ENCODE measurements at places on chromosomes 1 and 21.

DNA sequence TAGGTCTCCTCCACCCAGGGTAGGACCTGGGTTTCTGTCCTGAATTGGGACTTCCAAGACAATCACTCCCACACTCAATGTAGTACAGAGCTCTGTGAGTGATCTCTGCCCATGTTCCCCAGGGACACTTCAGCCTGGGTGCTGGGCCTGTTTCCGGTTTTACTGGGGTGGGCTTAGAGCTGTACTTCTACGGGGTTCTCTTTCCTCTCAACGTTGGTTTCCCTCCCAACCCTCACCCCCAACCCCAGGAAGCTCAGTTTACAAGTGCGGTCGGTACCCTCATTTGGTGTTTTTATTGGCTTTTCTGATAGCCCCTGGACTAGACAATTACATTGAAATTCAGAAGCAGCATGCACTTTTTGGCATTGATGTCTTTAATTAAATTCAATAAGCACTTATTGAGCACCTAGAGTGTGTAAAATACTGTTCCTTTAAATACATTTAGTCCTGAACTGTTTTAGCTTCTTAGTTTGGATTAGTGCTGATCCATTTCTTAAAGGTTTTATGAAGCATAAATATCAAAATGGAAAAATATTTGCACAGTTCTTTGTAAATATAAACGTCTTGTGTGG is 542 bp upstream of the XPR1 start:
- no peak for DNase-seq

- DNase-seq, result no peak
These were observed 131.6 kb upstream of the SAMSN1 start for GRCh38 chr21:14677639-14678179.

GRCh38 chr1:22206551-22207125 is 63.7 kb upstream of the WNT4 start:
- DNase-seq, result no peak

- peak; percentile 67 for DNase-seq
These were observed 10.1 kb downstream of the DIPK1A start for GRCh38 chr1:92951141-92951582.

GRCh38 chr1:159790237-159790917 is 9.6 kb downstream of the DUSP23 start:
- peak; percentile 49 for DNase-seq

DNA sequence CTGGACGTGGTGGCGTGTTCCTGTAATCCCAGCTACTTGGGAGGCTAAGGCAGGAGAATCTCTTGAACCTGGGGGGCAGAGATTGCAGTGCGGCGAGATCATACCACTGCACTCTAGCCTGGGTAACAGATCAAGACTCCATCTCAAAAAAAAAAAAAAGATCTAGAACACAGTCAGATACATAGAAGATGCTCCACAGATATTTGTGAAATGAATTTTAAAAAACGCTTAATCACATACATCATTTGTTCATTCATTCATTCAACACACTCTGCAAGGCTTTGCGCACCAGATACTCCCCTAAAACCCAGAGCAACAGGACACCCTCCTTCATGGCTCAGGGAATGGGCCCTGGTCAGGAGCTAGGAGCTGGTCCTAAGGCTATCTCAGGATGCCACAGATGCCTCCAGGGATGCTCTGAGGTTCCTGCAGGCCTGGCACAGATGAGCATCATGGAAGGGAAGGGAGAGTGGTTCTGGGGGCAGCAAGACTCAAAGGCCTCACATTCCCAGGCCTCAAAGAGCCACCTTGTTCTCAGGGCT is 6.4 kb downstream of the HSPG2 start:
- DNase-seq, result no peak

GRCh38 chr21:46459356-46460112 is 843 bp downstream of the DIP2A start:
- DNase-seq, result peak; percentile 53

DNA sequence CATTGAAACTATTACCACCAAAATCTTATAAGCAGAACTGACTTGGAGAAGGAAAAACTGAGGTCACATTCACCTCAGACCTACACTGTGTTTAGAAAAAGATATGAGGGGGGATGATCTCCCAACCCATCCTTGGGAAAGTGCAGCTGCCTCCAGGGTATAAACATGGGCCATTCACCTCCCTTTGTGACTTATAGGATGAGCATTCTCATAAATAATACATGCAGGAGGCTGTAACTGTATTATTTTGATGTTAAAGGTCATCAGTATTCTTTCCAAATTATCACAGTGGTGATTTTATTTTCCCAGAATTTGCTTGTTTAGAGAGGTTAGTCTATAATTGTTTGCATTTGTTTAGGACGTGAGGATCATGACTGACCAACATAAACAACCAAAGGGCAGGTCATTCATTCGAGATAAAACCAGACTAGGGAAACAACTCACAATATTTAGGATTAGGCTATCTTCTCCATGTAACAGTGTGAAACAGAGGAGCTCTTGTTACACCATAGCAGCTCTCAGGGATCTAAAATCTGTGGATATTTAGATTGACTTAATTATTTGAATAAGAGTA is 109.2 kb upstream of the NR5A2 start:
- DNase-seq, result no peak
